ENCODE measurements at places on chromosomes 16 and 17.

DNA sequence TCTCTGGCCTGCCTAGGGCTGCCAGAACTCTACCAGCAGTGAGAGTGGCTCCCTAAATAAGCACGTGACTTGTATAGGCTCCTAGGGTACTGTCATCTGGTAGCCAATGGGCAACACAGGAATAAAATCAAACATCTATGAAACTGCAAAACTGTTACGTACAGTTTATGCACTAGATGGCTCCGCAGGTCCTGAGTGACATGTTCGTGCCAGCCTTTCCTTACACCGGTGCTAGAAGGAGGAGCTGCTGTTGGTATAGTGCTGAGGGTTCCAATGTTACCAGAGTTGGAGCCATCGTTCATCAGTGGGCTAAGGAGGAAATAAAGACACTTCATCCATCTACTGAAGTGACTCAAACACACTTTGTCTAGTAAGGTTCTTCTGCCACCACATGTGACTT, 63.2 kb upstream of the TRAP1 start:
- DNase-seq: no peak

DNA sequence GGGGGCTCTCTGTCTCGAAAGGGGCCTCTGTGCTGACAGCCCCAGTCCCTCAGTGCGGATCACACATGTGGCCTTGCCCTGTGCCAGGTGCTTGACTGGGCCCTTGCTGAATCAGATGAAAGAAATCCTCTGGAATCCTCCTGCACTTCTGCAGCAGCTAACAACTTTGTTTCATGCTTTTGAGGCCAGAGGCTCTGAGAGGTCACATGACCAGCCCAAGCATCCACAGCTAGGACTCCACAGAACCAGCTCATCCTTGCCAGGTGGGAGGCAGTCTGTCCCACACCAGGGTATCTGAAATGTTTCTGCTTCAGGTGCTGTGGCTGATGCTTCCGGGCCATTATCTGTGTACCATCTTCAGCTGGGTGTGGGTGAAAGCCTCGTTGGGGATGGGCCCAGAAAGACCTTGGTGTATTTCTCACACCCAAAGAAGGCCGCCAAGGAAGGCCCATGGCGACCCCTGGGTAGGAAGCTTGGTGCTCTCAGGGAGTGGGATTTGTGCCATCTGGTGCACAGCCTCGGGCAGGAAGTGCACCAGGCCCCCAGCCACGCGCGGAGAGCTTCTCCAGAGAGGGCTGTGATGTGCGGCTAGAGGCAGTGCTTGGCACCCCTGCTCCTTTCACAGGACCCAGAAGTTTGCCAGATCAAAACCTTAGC, 143.8 kb downstream of the CLEC16A start:
- DNase-seq: no peak

DNA sequence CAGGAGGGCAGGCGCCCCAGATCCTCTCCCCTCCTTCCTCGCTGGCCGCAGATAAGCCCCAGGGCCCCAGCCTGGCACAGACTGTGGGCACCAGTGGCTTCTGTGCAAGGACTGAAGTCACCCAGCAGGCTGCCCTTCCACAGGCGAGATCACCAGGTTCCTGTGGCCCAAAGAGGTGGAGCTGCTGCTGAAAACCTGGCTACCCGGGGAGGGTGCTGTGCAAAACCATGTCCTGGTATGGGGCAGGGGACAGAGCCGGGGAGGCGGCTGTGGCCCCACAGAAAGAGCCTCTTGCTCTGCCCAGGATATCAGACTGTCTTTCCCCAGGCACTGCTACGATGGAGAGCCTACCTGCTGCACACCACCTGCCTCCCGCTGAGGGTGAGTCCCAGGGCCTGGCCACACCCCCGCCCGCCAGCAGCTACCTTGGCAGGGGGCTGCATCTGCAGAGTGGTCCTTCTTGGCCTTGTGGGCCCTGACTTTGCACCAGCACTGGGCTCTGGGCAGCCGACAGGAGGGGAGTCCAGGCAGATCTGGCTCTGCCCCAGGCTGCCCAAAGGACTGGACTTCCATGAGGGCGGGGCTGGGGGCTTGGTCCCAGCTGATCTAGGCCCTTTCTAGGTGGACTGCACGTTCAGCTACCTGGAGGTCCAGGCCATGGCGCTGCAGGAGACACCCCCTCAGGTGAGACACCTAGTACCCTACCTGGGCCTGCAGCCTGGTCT, 615 bp downstream of the CARMIL2 start:
- DNase-seq: no peak

GRCh38 chr17:77054936-77055335, 85.8 kb upstream of the SEC14L1 start:
- DNase-seq: no peak

DNA sequence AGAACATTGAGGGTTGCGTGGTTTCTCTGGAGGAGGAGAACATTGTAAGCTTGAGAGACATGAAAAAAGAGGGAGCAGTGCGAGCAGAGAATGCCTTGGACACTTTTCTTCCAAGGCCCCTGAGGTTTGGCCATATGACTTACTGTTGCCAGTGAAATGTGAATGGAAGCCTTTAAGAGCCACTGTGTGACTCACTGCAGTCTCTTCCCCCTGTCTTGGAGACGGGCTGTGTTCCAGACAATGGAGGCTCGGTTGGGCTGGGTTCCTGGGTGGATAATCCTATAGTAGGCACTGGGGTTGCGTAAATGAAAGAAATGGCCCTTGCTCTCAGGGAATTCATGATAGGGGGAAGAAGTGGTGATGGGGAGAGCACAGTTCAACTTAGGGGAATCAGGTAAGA, 75.5 kb downstream of the SHISA9 start:
- no peak for DNase-seq

GRCh38 chr16:62177351-62178203, 141.3 kb upstream of the CDH8 start:
- DNase-seq: no peak

- no peak for DNase-seq
Observed at GRCh38 chr17:81681672-81682071, 1.9 kb downstream of the ARL16 start.

DNA sequence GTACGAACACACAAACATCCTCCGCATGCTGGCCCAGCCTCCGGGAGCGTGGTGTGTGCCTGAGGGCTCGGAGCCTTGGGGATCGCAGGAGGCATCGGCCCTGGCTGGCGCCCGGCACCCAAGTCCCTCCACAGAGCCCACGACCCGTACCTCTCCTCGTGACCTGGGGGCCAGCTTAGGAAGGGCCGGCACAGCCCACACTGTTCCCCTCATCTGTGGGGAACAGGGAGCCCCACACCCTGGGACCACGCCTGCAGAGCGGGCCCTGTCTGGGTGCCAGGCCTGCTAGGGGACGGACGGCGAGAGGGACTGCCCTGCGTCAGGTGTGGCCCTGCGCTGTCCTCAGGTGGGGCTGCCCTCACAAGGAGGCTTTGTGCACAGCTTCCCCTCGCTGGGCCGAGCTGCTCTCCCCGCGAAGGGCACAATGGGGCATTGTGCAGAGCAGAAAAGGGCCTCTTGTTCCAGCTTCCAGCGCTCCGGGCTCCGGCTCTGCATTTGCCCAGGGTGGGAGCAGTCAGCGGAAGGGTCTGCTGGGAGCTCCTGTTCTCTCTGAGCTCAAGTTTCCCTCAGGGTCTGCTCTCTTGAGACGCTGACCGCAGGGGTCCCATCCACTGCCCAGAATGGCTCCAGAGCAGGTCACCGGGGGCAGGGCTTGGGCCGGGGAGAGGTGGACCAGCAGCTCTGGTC, 1.7 kb upstream of the LMF1 start:
- no peak for DNase-seq

- DNase-seq: peak; percentile 83
Observed at GRCh38 chr17:1487939-1488825, 4.3 kb downstream of the MYO1C start.

- DNase-seq: no peak
Observed at GRCh38 chr16:4369007-4369733, 2.5 kb upstream of the VASN start.

DNA sequence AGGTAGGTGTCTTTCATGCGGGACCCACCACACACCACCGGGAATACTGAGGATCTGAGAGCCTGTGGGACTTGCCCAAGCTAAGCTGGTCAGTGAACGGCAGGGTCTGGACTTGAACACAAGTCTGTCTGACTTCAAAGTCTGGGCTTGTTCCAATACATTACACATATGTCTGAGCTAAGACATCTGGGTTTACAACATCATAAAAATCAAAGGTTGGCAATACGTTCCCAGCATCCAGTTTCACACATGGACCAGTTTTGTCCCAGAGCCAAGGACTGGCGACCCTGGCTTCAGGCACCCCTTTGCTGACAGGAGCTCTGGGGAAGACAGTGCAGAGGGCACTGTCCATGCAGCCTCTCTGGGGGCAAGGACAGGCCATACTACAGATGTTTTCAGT, 27.9 kb upstream of the AXIN2 start:
- DNase-seq: no peak

DNA sequence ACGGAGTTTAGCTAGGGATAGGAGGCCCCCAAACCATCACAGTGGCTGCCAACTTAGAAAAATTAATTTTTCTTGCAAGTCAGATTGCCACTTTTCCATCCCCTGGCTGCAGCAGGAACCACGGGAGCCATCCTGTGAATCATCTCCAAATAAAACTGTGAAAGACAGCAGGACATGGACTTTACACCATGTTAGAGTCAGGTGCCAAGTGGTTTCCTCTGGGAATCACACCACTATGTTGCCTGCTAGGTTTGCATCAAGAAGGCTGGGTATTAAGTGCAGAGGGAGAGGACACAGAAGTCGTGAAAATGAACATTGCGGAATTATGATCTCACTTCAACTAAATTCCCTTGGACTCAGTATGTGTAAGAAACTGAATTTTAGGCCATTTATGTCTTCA, 471.3 kb upstream of the GOT2 start:
- DNase-seq: no peak

- DNase-seq: no peak
Observed at GRCh38 chr17:19012171-19013080, 7.9 kb upstream of the FAM83G start.

GRCh38 chr16:59635674-59636073, 901.6 kb upstream of the GOT2 start:
- DNase-seq: no peak

GRCh38 chr17:70539132-70539924, 370.0 kb downstream of the KCNJ2 start:
- DNase-seq: no peak

DNA sequence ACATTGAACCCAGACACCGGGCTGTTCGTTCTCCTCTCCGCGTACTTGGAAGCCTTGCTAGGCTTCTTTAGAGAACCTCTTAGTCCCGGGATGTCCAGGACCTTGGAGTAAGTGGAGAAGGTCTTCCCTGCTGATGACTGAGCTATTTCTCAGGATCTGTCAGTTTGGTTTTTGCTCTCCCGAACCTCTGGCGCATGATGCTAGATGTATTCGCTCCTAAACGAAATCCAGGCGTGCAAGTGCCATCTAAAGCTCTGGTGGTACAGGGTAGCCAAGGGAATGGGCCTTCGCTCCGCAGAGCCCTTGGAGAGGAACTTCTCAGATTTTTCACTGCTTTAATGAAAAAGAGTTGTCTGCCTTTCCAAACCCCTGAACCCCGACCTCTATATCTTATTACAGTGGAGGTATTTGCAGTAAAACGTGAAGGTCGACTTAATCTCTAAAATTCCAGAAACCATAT, 547 bp downstream of the VMP1 start:
- no peak for DNase-seq

GRCh38 chr17:48711128-48711527, 11.2 kb downstream of the PRAC1 start:
- DNase-seq: no peak

DNA sequence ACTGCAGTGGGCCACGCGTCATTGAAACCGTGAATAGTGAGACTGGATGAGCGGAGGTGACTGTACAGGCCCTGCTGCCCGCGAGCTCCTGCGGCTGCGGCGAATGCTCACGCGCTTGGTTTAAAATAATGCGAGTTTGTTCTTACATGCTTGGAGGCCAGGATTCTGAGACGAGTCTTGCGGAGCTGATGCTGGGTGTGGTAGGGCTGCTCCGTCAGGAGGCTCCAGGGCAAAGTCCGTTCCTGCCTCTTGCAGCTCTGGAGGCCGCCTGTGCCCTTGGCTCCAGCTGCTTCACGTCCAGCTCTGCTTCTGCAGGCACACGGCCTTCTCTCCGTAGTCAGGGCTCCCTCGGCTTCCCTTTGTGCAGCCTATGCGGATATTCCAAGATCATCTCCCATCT, 9.5 kb downstream of the ACSF3 start:
- DNase-seq: no peak

DNA sequence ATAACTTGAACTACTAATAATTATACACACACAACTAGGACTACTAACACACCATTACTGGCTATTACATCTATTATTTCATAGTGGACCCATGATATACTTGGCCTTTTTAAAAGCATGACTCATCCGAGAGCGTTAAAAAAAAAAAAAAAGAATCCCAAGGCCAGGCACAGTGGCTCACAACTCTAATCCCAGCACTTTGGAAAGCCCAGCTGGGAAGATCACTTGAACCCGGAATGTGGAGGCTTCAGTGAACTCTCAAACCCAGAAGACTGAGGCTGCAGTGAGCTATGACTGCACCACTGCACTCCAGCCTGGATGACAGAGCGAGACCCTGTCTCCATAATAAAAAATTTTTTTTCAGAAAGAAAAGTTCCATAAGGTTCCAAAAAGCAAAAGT, 3.1 kb downstream of the GLG1 start:
- no peak for DNase-seq

DNA sequence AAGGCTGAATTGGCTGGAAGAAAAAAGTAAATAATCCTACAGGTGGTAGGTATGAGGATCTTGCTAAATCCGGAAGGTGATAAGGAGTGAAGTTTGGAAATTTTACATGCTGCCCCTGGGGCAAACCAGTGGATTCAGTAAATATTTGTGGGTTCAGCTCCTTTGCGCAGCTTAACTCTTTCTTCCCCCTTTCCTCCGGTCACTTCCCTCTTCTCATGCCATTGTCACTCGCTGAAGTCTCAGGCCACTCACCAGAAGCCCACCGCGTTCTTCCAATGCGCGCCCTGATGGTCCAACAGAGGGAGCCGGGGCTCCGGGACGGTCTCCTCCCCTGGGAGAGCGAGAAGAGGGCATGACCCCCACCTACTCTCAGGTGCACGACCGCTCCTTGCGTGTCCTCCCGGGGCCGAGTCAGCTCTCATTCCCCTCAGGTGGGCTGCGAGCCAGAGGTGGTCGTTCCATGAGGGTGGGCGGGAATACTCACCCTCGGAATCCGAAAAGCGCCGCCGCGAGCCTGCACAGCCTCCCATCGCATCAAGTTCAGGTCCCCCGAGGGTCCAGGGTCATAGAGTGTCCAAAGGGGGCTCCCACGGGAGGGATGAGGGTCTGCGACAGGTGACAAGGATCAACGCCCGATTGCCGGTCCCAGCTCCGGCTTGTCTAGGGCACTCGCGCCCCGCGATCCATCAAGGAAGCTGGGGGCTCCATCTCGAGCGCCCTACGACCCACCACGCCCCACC, 474 bp downstream of the CLN3 start:
- no peak for DNase-seq

Data from omental fat pad (tissue), 4 donors.